HT1080 (cell line): ENCODE measurements at places on chromosomes 6 and 20. TPM values are rescaled to one million over a fixed set of nuclear protein-coding genes. Genes with fewer than 3 reads are reported as not detected.

- no peak for DNase-seq
Measured at GRCh38 chr6:105363100-105363754, 39.7 kb downstream of the PREP start.

DNA sequence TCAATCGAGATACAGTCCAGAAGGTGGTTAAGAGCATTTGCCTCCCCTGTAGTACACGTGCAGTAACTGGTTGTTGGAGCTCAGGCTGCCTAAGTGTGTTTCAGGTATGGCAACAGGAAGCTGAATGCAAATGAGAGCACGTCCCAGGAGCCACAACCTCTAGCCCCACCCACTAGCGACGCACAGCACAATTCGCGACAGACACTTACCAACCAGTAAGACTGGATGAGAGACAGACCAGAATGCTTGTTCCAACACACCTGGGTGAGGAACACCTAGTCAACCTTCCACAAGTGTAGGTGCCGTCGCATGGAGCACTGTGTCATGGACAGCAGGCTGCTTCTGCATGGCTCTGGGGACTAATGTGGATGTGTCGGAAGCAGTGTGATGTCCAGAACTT, 7.2 kb upstream of the SERPINB1 start:
- no peak for DNase-seq

DNA sequence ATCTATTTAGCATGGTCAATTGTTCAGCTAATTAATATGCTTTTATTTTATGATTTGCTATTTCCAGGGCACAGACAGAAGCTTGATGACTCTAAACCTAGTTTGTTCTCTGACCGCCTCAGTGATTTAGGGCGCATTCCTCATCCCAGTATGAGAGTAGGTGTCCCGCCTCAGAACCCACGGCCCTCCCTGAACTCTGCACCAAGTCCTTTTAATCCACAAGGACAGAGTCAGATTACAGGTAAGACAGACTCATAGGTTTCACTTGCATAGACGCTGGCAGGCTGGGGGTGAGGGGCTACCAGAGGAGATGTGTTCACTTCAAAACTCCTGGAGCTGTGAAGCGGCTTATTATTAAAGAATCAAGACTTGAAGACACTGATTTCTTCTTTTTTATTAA, 114.1 kb upstream of the SUPT3H start:
- DNase-seq, result no peak

- DNase-seq, result no peak
Measured at GRCh38 chr6:24344976-24345375, 12.9 kb downstream of the DCDC2 start.

The SLC24A3 gene
- total RNA-seq, result not detected in 2 replicates
